ENCODE measurements at places on chromosomes 16 and 17.

DNA sequence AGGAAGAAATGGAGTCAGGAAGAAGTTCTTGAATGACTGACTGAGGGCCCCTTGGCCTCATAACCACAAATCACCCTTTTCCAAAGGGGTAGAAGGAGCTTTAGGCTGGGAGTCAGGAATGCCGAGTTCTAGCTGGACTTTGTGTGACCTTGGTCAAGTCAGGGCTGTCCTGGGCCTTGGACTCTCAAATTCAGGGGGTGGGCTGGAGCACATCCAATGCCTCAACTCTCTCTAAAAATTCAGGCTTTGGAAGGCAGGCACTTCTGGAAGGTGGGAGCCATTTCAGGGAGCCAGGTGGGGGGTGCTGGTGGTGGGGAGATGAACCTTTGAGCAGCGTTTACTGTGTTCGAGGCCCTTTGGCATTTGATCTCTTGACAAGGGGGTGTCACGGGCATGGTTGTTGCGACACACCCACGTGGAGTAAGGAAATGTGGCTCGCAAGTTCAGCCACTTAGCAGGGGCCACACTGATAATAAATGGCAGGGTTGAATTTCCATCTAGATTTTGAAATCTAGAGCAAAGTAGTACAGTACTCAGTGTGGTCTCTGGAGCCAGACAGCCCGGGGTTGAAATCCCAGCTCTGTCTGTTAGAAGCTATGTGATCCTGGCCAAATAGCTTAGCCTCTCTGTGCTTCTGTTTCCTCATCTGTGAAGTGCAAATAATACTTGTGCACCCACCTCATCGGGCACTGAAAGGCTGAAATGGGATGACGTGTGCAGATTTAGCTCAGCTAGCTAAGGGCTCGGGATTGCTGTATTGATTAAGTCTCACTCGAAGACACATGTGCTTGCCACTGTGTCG is 47.1 kb upstream of the CIBAR2 start:
- DNase-seq = no peak

- no peak for DNase-seq
These were observed 20.6 kb downstream of the B9D1 start for GRCh38 chr17:19341641-19342610.

GRCh38 chr16:50946606-50947005 is 204.5 kb downstream of the SALL1 start:
- no peak for DNase-seq

GRCh38 chr17:47745037-47745380 is 12.0 kb downstream of the TBX21 start:
- no peak for DNase-seq

DNA sequence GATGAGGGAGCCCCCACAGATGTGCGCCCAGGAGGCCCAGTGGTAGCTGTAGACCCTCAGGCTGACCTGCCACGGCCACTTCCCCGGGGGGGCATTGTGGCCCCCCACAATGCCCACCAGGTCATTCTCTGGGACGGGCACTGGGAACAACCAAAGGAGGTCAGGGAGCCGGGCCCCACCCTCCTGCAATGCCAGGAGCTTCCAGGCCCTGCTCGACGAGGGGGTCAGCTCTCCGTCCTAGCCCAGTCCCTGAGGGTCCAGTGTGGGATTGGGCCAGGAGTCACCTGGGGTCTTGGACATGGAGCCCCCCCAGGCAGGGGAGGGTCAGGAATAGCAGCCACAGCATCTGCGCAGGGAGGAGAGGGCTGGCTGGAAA is 7.0 kb downstream of the TPSD1 start:
- DNase-seq = no peak

DNA sequence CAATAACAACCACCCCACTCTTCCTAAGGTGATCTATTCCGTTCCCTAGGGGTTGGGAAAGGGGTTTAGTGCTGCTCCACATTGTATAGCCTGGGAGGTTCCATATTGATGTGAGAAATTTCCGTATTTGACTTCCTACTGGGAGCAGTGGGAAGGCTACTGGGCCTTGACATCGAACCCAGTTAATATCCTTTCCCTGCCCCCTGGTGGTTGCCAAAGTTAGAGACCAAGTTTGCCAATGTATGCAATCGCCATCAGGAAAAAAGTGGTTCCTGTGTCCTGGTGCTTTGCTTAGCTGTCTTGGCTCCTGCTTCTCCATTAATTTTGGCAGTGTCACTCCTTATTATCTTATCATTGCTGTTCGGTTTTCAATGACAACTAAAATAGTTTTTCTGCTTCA is 914.9 kb downstream of the KCNJ2 start:
- no peak for DNase-seq

- no peak for DNase-seq
These were observed 5.5 kb downstream of the MRPL28 start for GRCh38 chr16:364595-365491.

DNA sequence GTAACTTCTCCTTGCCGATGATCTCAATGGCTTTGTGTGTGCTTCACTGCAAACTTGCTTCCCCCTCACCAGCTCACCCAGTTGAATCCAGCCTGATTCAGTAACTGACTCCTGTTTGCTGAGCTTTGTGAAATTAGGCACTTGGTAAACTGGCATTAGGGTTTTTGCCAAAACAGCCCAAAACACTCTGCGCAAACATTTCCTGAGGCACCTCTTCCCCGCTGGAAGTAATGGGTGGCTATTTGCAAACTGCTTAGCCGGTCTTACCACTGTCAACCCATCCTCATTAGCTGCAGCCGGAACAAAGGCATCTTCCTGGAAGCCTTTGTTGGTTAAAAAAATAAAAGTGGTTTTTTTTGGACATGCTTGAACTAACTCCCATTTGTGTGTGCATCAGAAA is 353.2 kb downstream of the MAF start:
- no peak for DNase-seq

GRCh38 chr17:50058296-50058953 is 2.5 kb downstream of the ITGA3 start:
- DNase-seq = no peak

- no peak for DNase-seq
These were observed 11.8 kb downstream of the ADGRG3 start for GRCh38 chr16:57679767-57680482.

GRCh38 chr16:55051571-55052347 is 121.1 kb downstream of the IRX5 start:
- no peak for DNase-seq

DNA sequence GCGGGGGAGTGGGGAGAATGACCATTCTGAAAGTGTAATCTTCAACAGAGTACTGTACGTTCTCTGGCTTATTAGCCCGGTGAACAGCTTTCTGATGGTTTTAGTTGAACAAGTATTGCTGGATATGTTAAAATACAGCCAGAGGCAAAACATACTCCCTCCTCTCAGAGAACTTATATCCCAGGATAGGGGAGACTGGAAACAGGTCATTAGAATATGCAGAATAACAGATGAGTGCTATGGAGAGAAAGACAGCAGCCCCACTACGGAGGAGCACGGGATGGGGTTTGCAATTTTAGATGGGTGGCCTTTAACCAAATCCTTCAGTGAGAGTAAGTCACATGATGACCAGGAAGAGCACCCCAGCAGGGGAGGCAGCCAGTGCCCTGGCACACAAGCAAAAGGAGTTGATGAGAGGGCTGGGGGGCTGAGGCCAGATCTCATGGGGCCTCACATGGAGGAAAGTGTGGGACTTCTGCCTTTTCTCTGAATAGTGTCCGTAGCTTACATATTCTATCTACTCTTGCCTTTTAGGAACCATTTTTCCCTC is 43.1 kb upstream of the SEC14L1 start:
- DNase-seq = no peak

DNA sequence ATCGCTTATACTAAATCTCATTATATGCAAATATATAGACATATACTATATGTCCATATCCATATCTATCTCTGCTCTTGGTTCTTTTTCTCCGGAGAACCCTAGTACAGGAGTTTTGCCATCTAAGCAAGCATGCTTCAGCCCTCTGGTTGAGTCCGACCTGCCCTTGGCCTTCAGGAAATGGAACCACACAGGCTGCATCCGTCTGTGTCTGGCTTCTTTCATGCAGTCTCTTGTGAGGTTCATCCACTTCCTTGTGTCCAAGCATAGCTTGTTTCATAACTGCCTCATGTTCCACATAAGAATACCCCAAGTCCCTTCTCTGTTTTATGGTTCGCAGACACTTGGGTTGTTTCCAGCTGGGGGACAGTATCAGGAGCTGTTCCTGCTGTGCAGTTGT is 16.8 kb downstream of the SNX20 start:
- DNase-seq = no peak

DNA sequence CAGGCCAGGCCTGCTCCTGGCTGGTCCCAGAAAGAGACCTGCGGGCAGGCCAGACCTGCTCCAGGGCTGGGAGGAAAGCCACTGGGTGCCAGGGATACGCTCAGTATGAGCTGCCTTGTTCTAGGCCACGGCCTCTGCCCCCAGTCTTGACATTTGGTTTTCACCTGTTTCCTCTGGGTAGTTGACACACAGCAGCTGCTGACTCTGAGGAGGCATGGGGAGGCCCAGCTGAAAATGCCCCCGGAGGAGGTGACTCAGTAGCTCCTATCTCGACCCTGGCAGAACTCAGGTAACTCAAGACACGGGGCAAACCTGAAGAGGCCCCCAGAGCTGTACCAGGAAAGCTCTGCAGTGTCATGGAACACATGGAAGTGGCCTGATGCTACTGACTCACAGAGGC is 13.9 kb upstream of the ADGRG1 start:
- DNase-seq = no peak

DNA sequence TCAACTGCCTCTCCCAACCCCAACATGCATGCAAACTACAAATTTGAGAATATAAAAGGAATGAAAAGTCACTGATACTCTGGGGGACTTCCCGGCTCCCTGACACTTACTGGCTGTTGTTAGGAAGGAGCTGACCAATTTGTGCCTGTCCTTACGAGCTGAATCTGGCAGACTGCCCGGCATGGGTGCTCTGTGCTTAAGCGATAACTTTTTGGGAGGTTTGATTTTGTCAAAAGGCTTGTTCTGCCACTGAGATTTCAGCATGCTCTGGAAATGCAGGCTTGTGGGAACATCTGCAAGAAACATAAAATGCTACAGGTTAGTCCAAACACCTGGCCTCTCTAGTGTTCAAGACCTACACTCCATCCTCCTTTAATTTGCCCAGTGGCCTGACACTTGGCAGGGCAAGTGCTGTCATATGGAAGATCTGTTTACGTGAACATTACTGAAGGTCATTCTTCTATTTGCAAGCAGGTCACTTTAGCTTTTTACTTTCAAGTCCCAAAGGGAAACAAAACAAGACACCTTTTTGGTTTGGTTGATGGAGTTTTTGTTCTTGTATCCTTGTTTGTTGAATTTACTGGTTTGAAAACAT is 40.6 kb downstream of the STH start:
- DNase-seq = no peak

DNA sequence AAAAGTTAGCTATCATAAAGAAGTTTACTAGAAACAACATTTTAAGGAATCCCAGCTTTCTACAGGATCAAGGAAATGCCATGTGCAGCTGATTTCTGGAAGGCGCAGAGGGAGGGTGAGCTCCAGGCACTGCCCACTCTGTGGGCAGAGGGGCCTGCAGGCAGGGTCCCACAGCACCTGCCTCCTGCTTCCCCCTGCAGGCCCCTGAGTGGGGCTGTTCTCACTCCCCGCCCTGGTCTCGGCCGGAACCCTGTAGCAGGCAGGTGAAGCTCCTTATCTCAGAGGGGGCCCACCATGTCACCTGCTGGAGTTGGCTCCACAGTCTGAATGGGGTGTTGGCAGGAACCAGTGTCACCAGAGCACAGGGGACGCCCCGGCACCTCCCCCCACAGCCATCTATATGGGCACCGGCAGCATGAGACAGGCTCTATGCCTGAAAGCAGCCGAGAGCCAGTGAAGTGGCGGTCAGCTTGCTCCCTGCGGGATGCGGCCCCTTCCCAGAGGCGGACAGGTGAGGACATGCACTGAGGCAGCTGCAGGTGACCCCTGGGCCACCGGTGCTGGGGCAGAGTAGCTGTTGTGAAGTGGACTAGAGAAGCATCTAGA is 47.6 kb upstream of the FASN start:
- DNase-seq = no peak

- DNase-seq = no peak
These were observed 96.7 kb upstream of the CDH5 start for GRCh38 chr16:66269617-66270332.

- no peak for DNase-seq
These were observed 393.6 kb downstream of the MAF start for GRCh38 chr16:79206889-79207288.

- no peak for DNase-seq
These were observed 847.4 kb upstream of the SOX9 start for GRCh38 chr17:71273441-71273840.

- DNase-seq = no peak
These were observed 40.9 kb downstream of the RAP1GAP2 start for GRCh38 chr17:2837147-2837561.

DNA sequence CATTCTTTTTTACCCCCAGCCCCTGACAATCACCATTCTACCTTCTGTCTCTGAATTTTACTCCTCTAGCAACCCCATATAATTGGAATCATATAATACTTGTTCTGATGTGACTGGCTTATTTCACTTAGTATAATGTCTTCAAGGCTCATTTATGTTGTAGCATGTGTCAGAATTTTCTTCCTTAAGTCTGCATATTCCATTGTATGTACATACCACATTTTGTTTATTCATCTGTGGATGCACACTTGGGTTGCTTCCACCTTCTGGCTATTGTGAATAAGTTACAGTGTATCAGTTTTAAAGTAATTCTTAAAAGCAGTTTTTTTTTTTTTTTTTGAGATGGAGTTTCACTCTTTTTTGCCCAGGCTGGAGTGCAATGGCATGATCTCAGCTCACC is 24.7 kb upstream of the PPM1E start:
- no peak for DNase-seq

DNA sequence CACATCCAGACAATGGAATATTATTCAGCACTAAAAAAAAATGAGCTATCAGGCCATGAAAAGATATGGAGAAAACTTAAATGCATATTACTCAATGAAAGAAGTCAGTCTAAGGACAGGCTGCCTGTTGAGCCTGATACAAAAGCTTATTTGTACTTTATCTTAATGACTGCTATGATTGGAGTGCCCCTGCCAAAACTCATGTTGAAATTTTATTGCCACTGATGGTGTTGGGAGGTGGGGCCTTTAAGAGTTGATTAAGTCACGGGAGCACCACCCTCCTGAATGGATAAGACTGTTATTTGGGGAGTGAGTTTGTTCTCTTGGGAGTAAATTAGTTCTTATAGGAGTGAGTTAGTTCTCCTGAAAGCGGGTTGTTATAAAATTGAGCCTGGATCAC is 9.9 kb downstream of the C17orf67 start:
- no peak for DNase-seq

DNA sequence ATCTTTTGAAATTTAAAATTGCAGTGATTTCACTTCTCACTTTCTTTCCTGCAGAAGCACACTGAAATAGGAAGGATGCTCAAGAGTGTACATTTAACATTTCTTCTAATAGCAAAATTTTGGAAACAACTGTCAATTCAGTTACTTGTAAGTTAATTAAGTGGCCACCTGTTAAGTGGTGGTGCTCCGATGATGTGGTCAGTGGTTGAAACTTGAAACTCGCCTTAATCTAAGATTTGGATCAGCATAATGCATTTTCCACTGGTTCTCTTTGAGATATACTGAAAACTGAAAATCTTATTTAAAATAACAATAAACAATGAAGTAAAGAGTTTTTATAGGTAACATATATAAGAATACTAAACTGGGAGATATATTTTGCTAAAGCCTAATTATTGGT is 7.0 kb upstream of the MYH8 start:
- peak; percentile 29 for DNase-seq

All from NCI-H524 treated with DMSO at 0.1 percent for 48 hours (cell line).